ENCODE measurements at places on chromosomes 2 and 18.

DNA sequence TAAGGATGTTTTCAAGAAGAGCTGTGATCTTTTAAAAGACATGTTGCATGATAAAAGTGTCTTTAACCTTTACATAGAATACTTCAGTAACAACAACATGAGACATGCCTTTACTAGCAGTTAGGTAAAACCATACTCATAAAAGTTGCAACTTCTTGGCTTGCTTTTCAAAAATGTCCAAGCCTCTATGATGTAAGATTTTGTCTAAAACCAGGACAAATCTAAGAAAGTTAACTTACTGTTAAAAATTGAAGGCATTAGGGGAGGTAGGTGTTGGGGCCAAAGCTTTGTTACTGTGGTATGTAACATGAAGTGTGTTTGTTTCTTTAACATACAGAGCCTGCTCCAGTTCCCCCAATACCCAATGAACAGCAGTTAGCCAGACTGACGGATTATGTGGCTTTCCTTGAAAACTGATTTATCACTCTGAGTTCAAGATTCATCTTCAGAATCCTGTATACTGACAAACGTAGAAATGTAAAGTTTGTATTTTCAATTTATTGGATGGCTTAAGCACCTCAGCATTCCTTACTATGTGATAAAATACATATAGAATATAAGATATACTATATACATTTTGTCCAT, 11.7 kb downstream of the COPS8 start:
- no peak for DNase-seq

DNA sequence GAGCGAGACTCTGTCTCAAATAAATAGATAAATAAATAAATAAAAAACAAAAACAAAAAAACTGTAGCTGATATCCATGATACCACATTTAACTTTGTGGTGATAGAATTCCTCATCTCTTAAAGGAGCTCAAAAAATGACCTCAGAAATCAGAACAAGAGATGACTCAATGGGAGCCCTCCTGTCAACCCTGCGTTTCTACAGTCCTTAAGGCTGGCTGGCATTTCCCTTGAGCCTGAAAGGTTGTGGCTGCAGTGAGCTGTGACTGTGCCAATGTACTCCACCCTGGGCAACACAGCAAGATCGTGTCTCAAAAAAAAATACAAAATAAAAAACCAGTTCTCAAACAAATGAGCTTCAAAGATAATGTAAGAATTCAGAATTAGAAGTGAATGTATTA, 40.4 kb downstream of the CHST9 start:
- no peak for DNase-seq

DNA sequence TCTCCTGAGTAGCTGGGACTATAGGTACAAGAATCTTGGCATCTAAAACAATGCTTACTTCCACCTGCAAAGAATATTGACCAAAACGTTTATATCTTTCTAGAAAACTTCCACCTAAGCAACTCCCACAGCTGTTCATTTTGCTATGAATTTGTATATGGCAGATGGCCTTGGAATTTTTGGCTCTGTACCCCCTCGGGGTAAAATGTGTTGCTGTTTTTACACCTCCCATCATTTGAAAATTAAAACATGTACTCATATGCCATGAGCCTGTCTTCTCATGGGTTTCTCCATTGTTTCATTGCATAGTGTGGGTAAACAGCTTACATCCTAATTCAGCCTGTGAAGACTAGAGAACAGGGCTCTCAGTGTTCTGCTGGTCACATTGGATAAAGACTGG, 853.6 kb upstream of the SOX11 start:
- DNase-seq = no peak

DNA sequence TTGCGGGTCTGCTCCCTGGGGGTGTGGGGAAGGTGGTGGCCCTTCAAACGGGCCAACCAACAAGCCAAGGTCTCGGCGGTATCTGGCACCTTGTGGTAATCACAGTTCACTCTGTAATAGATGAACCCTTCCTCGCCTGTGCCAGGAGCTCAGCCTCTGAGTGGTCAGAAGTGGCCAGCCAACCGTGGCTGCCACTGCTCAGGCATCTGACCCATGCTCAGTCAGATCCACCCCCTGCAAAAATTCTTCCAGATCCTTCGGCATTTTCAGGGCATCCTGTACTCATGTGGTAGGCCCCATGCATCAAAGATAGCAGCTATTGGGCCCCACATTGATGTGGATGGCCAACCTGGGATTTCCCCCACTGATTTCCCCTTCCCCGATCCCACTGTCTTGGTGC, 39.6 kb upstream of the SERPINE2 start:
- no peak for DNase-seq

GRCh38 chr2:112580084-112580483, 4.3 kb upstream of the CHCHD5 start:
- DNase-seq = no peak

GRCh38 chr2:96305091-96305978, at the start of gene SNRNP200:
SNRNP200 (minus strand) TSS chr2:96305546; CDS start chr2:96305437, 109 bp downstream.
- DNase-seq = peak; percentile 82

DNA sequence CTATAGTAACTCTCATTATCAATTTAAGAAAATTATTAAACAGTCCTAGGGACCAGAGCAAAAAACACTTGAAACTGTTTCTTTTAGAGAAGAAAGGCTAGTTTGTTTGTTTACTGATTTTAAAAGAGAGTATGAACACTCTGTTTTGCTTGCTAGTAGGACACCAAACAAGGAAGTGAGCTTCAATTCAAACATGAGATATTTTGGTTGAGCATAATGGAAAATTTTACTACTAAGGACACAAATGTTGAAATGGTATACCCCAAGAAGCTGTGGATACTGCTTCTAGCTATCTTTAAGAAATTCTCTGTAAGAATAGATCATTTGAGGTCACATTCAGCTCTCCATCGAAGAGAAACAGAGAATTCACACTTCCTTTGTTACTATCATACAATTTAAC, 216.3 kb upstream of the SMAD7 start:
- DNase-seq = no peak

DNA sequence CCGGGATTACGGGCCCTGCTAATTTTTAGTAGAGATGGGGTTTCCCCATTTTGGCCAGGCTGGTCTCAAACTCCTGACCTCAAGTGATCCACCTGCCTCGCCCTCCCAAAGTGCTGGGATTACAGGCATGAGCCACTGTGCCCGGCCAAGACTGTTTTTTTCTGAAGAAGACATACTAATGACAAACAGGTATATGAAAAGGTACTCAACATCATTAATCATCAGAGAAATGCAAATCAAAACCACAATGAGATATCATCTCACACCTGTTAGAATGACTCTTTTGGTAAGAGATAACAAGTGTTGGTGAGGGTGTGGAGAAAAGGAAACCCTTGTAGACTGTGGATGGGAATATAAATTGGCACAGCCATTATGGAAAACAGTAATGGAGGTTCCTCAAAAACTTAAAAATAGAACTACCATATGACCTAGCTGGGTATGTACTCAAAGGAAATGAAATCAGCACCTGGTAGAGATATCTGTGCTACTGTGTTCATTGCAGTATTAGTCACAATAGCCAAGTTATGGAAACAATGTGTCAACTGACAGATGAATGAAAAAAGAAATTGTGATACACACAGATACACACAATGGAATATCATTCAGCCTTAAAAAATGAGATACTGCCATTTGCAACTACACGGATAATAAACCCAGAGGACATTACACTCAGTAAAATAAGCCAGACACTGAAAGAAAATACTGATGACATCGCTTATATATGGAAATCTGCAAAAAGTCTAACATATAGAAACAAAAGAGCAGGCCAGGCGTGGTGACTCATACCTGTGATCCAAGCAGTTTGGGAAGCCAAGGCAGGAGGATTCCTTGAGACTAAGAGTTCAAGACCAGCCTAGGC, 20.8 kb downstream of the SOS1 start:
- peak; percentile 17 for DNase-seq

- no peak for DNase-seq
Observed at GRCh38 chr2:28358668-28359201, 33.9 kb upstream of the FOSL2 start.

- DNase-seq = no peak
Observed at GRCh38 chr18:1796636-1797035, 774.7 kb downstream of the METTL4 start.

DNA sequence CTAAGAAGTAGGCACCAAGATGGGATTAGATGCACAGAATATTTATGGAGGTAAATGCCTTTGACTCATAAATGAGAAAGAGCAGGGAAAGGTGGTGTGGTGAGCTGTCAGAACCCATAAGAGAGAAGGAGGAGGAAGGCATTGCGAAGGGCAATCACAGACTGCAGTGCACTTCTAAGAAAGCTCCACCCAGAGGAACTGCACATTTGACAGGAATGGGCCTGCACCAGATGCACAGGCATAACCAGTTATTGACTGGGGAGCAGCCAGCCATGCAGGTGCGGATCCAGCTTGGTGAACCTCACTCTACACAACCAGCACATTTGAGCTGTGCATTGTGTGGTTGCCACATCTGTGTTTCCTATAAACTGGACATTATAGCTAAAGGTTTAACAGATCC, 62.2 kb upstream of the L3MBTL4 start:
- DNase-seq = no peak

DNA sequence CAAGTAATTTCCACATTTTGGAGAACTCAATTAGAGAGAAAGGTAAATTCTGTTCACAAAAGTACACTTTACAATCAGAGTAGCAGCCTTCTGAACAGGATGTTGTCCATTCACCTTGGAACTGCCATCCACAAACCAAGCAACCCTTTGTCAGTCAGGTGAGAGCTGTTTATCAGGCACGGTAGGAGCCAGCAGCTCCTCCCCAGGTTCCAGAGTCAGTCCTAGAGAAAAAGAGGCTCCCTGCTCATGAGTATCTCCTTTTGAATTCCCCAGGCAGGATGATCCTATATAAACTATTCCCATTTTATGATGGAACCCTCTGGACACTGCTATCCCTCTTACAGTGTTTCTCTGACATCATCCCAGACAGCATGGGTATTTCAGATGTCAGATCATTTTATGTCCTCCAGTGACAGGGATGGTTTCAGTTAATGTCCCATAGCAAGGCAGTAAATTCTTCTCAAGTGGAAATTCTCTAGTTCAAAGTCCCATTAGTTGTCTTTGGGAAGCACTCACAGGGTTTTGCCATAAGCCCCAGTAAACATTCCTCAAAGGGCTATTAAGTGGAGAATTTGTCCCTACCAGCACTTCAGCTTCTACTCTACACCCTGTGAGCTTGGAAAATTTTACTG, 34.5 kb upstream of the CSRNP3 start:
- no peak for DNase-seq

DNA sequence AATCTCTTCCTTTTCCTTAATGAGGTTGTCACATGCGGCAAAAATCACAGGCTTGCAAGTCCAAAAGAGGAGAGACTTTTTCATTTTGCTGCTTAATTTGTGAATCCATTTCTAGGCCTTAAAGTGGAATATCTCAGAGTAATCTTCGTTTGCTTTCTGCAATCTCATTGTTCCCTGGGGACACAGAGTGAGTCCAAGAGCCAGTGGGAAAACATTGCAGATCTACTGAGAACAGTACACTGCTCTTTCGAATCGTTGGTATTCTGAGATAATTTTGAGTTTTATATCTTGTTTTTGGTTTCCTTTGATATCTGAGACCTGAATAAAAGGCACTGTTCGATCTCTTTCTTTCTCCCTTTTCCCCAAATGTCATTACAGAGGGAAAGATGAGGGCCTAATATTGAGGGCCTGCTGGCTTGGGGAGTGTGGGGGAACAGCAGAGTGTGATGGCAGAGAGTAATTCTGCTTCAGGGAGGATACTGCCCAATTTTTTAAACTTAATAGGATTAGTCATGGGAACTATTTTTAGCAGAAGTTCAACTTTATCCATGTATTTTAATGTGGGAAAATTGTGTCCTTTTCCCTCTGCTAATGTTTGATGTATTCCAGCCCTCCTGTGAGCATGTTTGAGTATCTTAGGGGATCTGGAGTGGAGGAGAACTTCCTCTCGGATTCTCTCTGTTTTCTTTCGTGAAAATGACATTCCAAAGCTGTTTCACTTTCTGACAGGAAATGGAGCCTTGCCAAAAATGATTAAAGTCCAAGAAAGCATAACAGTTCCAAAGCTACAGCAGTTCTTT, 418.2 kb upstream of the ZEB2 start:
- peak; percentile 88 for DNase-seq

GRCh38 chr2:67065046-67065445, 332.1 kb upstream of the ETAA1 start:
- no peak for DNase-seq

DNA sequence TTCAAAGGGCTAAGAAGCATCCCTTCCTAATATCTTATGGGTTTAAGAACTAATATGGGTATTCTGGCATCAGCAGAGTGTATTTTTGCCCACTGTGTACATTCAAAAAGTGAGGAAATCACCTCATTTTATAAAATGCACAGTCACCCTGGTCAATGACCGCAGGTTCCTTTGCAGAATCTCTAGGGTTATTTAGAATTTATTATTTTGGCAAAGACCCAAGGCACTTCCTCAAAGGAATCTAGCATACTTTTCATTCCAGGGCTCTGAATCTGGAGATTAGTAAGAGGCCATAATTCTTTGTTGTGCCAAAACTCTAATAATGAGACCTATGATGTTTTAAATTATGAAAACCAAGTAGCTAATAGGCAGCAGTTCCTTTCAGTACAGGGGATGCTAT, 27.2 kb upstream of the CDH2 start:
- DNase-seq = peak; percentile 85

GRCh38 chr2:24337890-24338289, 22.4 kb downstream of the ITSN2 start:
- DNase-seq = no peak

GRCh38 chr2:112623913-112624777, 21.6 kb upstream of the SLC20A1 start:
- DNase-seq = peak; percentile 75

GRCh38 chr2:147031897-147032296, 812.9 kb upstream of the ACVR2A start:
- DNase-seq = no peak

DNA sequence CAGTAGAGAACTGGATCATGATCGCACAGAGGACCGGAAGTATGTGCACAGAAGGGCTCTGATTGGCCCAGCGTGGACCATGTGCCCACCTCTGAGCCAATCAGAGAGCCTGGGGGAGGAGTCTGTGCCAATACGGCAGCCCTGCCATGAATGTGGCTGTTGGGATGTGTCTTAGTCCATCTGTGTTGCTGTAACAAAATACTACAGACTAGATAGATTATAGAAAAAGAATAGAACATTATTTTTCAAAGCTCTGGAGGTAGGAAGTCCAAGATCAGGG, 132.0 kb downstream of the NDUFA10 start:
- no peak for DNase-seq

DNA sequence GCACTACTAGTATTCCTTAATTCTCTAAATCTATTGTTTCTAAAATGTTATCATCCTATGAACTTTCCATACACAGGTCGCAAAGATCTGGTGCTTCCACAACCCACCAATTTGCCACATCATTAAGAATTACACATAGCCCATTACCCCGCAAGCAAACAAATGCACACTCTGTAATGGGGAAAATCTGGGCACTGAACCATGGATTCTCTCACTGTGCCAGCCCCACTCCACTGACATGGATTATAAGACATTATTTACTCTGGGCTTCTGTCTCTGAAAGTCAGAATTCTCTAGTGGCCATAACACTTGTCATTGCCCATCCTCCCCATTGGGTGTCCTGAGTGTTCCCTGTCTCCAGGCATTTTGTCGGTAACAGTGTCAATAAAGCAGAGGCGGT, 537.1 kb downstream of the EPHA4 start:
- no peak for DNase-seq

All from astrocyte of the spinal cord (primary cell).